ENCODE measurements at places on chromosomes 4 and X. TPM values are rescaled to one million over a fixed set of nuclear protein-coding genes. Genes with fewer than 3 reads are reported as not detected.

DNA sequence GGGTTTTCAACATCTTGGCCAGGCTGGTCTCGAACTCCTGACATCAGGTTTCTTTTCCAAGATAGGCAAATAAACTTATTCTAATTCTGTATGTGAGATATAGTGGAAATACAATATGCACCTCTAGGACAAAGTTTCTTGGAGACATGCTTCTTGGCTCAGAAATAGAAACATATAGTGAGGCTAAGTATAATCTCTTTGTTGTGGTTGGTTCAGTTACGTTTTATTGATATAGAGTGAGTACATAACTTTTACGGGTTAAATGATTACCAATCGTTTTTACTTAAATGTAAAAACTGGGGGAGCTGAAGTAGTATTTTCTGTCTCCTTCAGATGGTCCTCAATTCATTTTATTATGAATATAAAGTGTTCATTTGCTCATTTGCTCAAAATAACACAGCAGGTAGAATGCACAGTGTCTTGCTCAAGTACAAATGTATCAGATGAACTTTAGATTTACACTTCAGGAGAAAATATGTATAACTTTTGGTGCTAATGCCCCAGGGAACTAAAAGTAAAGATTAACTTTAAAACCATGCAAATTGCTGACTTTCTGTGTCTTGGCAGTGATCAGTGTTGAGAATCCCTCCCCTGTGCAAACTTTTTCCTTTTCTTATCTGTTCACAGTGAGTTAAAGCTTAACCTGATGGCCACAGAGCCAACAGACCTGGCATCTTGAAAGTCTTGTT, 77.6 kb downstream of the AFF1 start:
- H3K27ac ChIP-seq: no peak overlapping the region
- H3K27me3 ChIP-seq: no peaks in the 10 kb centered on the region
- DNase-seq: no peak
- peaks cover 80% of the 10 kb centered on the region for H3K4me1 ChIP-seq
- H3K4me3 ChIP-seq: no peak overlapping the region

USP26 gene
- total RNA-seq: not detected

DNA sequence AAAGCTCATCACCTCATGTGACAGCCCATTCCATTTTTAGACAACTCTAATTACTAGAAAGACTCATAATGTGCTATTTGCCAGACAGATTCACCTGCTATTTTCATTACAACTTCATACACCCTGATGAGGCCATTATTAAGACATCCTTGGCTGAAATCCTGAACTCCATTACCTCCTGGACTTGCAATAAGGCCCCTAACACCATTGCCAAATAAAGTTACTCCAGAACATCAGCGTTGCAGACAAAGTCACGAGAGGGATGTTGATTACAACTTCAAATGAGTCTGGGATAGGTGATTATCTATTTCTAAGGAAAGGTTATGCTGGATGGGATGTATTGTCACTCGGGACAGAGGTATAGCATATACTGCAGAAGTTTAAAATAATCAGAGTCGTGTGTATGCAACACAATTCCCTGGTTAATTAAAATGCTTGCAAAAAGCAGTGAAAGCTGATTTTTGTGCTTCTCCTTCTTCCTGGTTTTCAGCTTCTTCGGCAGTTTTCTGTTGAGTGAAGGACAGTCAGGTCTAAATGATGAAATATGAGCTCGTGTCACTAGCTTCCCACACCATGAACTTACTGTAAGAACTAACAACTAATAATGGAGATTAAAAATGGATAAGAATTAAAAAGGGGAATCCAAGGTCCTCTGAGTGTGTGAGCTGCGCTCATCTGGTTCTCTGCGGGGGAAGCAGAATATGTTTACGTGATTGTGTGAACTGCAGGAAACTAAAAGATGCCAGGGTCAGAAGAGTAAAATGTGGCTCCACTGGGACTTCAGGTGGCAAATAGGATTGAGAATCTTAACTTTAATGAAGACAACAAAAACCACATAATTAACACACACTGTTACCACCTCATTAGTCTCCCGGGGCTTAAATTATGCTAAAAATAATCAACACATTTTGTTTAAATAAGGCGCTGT, 17.6 kb upstream of the SOD3 start:
- H3K4me3 ChIP-seq: no peak overlapping the region
- H3K36me3 ChIP-seq: no peaks in the 10 kb centered on the region
- H3K4me1 ChIP-seq: no peaks in the 10 kb centered on the region
- H3K27ac ChIP-seq: no peak overlapping the region

CFAP99 gene
- total RNA-seq: not detected

- H3K36me3 ChIP-seq: peaks cover 47% of the 10 kb centered on the region
- peak; percentile 84 for DNase-seq
- H3K27me3 ChIP-seq: no peaks in the 10 kb centered on the region
Measured at GRCh38 chr4:48129307-48130014, 4.6 kb downstream of the TXK start.

CXCL11 gene
- not detected for total RNA-seq

GRCh38 chr4:184446132-184446658, 28.2 kb downstream of the IRF2 start:
- H3K27ac ChIP-seq: no peak overlapping the region
- H3K36me3 ChIP-seq: peaks cover 38% of the 10 kb centered on the region
- H3K4me1 ChIP-seq: peaks cover 84% of the 10 kb centered on the region

DNA sequence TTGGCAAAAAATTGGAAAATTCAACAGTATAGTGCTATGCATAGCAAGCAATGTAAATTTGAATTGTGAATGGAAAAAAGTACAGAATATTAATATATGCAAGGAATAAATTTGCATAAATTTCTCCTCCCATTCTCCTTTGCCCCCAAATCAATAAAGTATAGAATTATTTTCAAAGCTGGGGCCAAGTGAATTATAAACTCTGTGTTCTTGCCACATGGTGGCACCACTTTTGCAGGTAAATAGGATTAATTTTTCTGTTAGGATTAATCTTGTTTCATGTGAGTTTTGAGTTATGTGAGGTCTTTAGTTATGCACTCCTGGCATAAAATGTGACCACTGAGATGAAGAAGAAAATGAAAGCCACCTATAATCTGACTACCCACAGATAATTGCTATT, 19.9 kb downstream of the COPS4 start:
- H3K27ac ChIP-seq: no peak overlapping the region
- peaks cover 6% of the 10 kb centered on the region for H3K36me3 ChIP-seq
- H3K4me1 ChIP-seq: no peaks in the 10 kb centered on the region
- peak; percentile 26 for DNase-seq
- H3K27me3 ChIP-seq: no peaks in the 10 kb centered on the region

TEX11 gene
- total RNA-seq: not detected

ASMT gene
- total RNA-seq: not detected

DNA sequence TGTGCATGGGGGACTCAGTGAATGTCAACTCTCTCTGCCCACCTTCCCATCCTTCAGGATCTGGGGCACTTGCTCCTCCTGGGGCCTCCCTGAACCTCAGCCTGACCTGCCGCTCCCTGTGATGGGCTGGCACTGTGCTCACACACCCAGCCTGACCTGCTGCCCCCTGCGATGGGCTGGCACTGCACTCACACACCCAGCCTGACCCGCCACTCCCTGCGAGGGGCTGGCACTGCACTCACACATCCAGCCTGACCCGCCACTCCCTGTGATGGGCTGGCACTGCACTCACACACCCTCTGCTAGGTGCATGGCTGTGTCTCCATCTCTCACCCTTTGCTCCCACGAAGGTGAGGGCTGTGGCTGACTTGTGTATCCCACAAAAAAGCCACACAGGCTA, 103.4 kb downstream of the ABLIM2 start:
- no peak overlapping the region for H3K4me3 ChIP-seq
- no peak overlapping the region for H3K27ac ChIP-seq
- no peaks in the 10 kb centered on the region for H3K27me3 ChIP-seq
- peaks cover 2% of the 10 kb centered on the region for H3K36me3 ChIP-seq
- no peaks in the 10 kb centered on the region for H3K4me1 ChIP-seq

GRCh38 chrX:130109429-130110378, 593 bp downstream of the ELF4 start:
- H3K4me3 ChIP-seq: peak overlapping the region; percentile 90
- peak overlapping the region; percentile 95 for H3K27ac ChIP-seq
- DNase-seq: peak; percentile 37
- no peaks in the 10 kb centered on the region for H3K27me3 ChIP-seq
- peaks cover 3% of the 10 kb centered on the region for H3K36me3 ChIP-seq

DNA sequence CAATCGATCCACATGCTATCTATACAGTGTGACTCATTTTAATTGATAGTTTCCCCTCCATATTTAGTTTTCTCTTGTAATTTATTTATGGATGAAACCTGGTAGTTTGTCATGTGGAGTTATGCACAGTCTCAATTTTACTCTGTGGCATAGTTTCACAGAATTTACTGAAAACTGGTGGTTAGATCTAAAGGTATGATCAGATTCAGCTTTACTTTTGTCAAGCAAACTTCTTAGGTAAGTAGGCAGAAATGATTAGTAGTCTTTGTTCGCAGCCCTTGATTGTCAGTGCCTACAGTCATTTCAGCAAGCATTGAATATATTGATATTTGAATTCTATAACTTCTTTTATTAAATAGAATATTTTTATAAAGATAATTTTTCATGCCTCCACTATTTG, 2.5 kb downstream of the ADD1 start:
- peaks cover 12% of the 10 kb centered on the region for H3K36me3 ChIP-seq
- no peak for DNase-seq
- H3K27ac ChIP-seq: peak overlapping the region; percentile 94
- H3K4me1 ChIP-seq: peaks cover 59% of the 10 kb centered on the region

- no peak overlapping the region for H3K4me3 ChIP-seq
- no peaks in the 10 kb centered on the region for H3K4me1 ChIP-seq
- H3K27me3 ChIP-seq: no peaks in the 10 kb centered on the region
- H3K27ac ChIP-seq: no peak overlapping the region
- no peak for DNase-seq
Measured at GRCh38 chr4:34790131-34790530, 1454.2 kb downstream of the ARAP2 start.

GRCh38 chr4:66562276-66562806, 892.1 kb upstream of the EPHA5 start:
- H3K4me1 ChIP-seq: no peaks in the 10 kb centered on the region
- no peaks in the 10 kb centered on the region for H3K27me3 ChIP-seq
- no peak for DNase-seq
- no peak overlapping the region for H3K27ac ChIP-seq
- no peak overlapping the region for H3K4me3 ChIP-seq

Measured in activated CD8-positive, alpha-beta T cell treated with anti-CD3 and anti-CD28 coated beads for 36 hours (primary cell).